ENCODE measurements at places on chromosomes 12 and 14.
A peak's percentile ranks its signal among the peaks of the same experiment; 100 is the strongest.

DNA sequence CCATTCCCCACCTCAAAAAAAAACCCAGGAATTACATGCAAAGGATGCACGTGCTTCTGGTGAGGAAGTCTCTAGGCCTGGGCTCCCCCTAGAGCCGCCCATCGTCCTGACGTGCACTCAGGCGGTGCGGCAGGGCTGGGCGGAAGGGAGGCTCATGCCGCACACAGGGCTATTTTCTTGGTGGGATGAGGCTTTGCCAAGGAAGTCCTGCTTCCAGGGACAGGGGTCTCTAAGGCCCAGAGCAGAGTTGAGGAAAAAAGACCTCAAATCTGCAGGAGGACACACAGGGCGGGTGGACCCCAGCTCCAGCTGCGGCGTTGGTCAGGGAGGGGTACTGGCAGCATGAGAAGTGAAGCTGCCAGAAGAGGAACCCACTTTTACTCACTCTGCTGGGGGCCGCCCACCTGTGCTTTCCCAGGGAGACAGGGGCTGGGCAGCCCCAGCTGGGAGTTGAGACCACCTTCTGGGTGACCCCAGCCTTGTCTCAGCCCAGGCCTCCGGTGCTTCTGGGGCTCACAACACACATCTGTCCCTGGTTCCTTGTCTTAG lies 4.2 kb downstream of the RHOF start:
- DNase-seq = no peak

DNA sequence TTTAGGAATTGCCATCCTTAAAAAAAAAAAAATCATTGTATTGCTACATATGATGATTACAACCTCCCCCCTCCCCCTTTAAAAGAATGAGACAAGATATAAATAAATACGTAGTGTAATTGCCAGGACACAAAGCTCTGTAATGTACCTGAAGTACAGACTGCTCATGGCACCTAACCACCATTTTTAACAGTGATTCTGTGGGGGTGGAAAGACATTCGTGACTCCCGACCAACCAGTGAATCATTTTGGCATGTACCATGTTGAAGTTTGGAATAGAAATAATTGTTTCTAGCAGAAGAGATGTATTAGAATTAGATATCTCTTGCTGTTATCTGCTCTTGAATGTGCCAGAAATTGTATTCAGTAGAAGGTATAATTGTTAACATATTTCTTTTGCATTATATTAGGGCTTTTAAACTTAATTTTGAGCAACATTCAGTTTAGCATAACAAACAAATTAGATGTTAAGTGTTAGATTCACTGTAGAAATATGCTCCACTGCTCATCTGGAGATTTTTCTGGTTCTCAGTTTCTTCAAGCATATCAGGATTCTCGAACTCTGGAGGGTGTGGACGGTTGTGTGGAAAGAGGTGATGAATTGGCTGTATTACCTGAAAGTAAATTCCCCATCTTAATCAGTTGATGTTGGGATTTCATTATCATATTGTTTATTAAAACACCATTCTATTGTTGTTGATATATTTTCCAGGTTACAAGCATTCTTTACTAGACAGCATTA lies 31.1 kb downstream of the FRS2 start:
- DNase-seq = peak; percentile 37

GRCh38 chr12:70895956-70896355 lies 24.6 kb downstream of the PTPRR start:
- DNase-seq = no peak

- no peak for DNase-seq
These were observed 165.7 kb downstream of the SLC16A7 start for GRCh38 chr12:59761542-59761941.

- DNase-seq = no peak
These were observed 26.2 kb downstream of the NID2 start for GRCh38 chr14:52042371-52043289.

- no peak for DNase-seq
These were observed 442 bp downstream of the FLVCR2 start for GRCh38 chr14:75578786-75579337.

- no peak for DNase-seq
These were observed 3.5 kb upstream of the KLC1 start for GRCh38 chr14:103625356-103626095.

DNA sequence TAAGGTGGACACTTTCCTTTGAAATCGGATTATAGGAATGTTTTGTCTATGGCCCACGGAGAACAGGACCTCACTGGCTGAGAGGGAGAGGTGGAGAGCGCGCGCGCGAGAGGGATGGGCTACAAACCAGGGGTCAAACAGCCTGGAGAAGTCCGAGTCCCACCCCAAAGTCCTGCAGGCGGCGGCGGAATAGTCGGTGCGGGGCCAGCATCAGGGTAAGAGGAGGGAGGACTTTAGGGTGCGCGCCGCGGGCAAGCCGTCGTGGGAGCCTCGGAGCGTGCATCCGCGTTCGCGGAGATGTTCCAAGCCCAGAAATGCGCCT lies 3.3 kb upstream of the HOXC8 start:
- DNase-seq = no peak

GRCh38 chr12:53538209-53538689 lies 31.0 kb upstream of the NPFF start:
- peak; percentile 72 for DNase-seq

DNA sequence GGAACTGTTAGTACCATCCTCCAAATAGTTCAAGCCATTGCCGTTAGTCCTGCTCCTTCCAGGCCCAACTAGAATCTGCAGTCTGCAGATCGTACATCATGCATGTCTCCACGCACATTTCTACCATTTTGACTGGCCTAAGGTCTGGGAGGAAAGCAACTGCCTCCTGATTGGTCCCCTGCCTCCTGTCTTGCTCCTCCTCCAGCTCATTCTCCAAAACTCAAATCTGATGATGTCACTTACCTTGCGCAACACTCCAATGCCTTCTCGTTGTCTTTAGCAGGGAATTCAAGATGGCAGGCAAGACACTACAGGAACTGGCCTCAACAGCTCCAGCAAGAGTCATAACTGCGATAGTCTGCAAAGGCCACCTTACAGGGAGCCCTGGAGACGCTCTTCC lies 9.7 kb upstream of the HCAR1 start:
- no peak for DNase-seq

- peak; percentile 94 for DNase-seq
These were observed 105.6 kb downstream of the KSR2 start for GRCh38 chr12:117863002-117863709.

DNA sequence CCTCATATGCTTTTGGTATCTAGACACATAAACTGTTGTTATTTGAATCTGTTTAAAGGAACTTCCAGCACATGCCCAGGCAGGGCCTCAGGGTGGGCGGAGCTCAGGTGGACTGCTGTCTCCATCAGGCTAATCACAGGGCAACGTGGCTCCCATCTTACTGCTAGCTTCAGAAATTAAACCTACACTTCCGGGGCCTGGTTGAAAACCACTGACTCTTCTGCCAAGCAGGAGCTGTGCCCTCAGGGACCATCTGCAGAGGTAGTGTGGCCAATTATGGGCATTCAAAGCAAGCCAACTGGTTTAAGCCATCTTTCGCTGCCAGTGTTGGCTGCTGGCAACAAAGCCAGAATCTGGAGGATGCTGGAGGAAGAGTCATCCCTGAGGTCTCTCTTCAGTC lies 97.5 kb downstream of the TMX1 start:
- no peak for DNase-seq
